HFFc6 (cell line): ENCODE measurements at places on chromosomes 1 and 21. TPM values are rescaled to one million over a fixed set of nuclear protein-coding genes. Genes with fewer than 3 reads are reported as not detected.

DYRK3 gene
- 23.8 and 26.7 TPM in 2 replicates for total RNA-seq

KCNE2 gene
- total RNA-seq, result not detected in 2 replicates

CR1L gene
- total RNA-seq, result not detected in 2 replicates

DNAJC28 gene
- total RNA-seq, result 1.1 to 1.6 TPM (median 1.3 TPM) in 3 replicates

RPE65 gene
- total RNA-seq, result not detected in 3 replicates

SELP gene
- not detected in 3 replicates for total RNA-seq

DSCAM gene
- total RNA-seq, result 1.1 to 1.3 TPM (median 1.2 TPM) in 3 replicates
